CD4-positive, alpha-beta T cell treated with Interferon gamma for 1 hour (primary cell): ENCODE measurements at places on chromosomes 3 and 15.

DNA sequence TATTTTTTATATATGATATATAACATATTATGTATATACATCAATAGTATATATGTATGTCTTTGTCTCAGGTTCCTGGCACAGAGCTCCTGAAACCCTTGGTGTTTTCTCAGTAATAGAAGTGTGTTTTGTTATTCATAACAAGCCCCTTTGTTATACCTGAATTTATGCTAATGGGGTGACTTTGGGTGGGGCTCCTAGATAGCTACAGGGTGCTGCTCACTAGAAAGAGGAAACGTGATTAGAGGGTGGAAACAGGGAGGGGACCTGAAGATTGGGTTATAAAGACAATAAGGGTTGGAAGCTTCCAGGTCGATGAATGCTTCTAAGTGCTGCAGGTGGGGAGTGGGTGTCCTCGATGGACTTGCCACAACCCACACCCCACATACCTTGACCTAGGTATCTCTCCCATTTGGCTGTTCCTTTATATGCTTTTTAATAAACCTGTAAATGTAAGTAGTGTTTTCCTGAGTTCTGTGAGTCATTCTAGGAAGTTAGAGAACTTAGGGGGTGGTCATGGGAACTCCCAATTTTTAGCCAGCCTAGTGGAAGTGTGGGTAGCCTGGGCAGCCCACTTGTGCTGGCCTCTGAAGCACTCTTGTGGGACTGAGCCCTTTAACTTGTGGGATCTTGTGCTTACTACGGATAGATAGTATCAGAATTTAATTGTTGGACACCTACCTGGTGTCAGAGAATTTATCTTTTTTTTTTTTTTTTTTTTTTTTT is 36.9 kb upstream of the C15orf39 start:
- DNase-seq: no peak

DNA sequence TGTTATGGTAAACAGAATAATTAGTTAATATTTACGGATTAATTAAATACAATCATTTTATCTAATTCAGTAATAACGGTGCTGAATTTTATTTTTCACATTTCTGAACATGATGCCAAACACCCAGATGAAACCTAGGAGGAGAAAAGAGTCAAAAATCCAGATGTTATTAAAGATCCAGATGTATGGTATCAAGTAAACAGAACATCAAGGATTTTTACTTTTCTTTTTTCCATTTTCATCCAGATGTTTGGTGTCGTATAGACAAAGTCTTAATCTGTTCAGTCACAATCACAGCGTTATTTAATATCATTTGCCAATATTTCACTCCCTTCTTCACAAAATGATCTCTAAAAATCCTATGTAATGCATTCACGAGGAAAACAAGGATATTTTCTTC is 64.0 kb upstream of the NR2F2 start:
- no peak for DNase-seq

- DNase-seq: no peak
These were observed 92.8 kb upstream of the UBE2E1 start for GRCh38 chr3:23712656-23713559.

DNA sequence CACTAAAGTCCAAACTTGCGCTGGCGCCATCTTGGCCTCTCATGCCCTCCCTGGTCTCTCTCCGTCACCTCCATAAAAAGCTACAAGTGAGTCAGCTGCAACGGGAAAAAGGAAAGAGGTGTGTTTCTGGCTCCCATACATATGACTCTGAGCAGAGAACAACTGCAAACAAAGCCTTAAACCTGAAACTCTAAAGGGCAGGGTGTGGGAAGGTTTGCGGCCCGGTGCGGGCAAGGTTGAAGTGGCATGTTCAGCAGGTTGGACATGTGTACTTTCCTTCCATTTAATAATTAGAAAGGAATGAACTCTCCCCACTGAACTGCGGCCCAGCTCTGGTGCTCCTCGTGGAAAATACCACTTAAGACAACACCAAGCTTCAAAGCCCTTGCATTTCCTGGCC is 59.0 kb upstream of the PPARG start:
- no peak for DNase-seq

DNA sequence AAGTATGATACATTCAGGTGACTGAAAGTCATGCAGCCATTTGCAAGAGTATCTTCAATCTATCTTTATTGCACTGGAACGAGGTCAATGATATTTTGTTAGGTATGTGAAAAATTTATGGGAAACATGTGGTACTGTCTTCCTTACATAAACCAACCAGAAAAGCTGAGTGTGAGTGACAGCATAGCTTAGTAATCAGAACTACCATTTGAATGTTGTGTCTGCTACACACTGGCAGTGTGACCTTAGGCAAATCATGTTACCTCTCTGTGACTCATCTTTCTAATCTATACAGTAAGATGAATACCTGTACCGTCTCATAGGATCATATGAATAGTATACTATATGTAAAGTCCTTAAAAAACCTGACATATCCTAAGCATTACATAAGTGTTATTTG is 337.9 kb upstream of the IL12A start:
- DNase-seq: no peak
